ENCODE measurements at places on chromosomes 5 and 9.

- no peak for DNase-seq
These were observed 155.1 kb downstream of the NR3C1 start for GRCh38 chr5:143248391-143248790.

- no peak for DNase-seq
These were observed 14.2 kb upstream of the CCDC180 start for GRCh38 chr9:97293207-97293721.

DNA sequence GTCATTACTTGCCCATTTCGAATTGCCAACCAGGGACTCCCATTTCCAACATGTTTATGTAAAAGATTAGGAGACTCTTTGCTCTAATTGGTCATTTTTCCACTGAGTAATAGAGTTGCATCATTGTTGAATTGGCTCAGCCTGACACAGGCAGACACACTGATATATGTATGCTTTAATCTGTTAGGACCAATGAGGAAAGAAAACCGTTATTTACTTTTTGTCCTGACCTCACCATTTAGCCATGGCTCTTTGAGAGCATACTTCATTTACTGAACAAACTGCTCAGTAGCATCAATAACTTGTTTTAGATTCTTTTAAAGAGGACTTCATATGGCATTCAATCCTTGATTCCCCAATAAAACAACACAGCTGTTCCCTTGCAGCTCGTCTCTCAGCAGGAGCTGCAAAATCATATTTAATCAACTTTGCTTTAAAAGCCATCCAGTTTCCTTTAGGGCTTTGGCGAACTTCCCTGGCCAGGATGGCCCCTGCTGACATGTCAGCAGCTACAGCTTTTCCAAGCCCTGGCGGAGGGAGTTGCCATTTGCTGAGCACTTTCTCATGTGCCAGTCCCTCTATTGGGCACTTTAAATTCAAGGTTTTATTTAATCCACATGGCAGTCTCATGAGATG lies 251.5 kb upstream of the TNC start:
- DNase-seq, result no peak

DNA sequence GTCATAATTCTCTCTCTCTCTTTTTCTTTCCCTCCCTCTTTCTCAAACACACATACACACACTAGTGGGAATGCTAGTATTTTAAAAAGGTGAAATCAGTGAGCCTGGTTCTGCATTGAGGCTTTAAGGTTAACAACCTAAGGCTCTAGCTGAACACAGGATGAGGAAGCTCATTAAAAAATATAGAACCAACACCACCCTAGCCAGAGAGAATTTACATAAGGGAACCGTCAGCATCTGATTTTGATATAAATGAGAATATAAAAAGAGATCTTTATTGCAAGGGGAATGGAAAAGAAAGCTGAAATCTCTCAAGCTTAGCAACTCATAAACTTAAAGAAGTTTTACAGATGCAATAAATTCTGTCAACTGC lies 100.5 kb downstream of the MAMDC2 start:
- DNase-seq, result no peak

GRCh38 chr9:90054810-90055209 lies 450.0 kb downstream of the GADD45G start:
- DNase-seq, result no peak

GRCh38 chr5:158753354-158753753 lies 346.4 kb downstream of the EBF1 start:
- no peak for DNase-seq

DNA sequence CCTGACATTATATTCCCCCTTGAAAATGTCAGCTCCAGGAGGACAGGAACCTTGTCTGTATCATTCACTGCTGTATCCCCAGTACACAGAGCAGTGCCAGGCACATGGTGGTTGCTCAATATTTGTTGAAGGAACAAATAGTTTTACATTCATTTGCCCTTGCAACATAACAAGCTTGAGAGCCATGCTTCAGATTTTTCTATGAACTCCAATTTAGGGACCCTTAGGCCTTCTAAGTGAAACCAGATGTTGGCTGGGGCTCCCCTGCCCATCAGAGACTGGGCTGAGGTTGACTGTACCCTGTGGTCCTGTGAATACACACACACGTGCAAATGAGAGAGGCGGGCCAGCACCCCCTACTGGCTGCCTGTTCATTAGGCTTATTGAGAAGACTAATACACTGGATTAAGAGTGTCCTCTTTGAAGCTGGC lies 214.9 kb upstream of the WWC1 start:
- DNase-seq, result no peak

GRCh38 chr5:167708449-167708848 lies 583.0 kb upstream of the WWC1 start:
- DNase-seq, result no peak

DNA sequence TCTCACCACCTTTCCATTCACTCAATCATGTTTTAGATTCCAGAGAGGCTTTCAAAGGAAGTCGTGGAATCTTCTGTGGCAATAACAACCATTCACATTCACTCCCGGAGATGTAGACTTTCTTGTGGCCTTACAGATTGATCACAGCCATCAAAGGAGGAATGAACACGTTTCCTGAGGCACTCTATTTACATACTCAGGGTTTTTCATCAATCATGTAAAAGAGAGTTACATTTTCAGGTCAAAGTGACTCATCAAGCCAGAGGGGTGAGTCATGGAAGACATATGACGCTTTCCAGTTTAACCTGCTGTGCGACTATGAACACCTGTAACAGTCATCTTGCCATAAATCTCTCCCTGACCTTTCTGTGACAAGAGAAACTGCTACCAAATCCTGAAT lies 39.3 kb upstream of the RAD23B start:
- DNase-seq, result no peak

DNA sequence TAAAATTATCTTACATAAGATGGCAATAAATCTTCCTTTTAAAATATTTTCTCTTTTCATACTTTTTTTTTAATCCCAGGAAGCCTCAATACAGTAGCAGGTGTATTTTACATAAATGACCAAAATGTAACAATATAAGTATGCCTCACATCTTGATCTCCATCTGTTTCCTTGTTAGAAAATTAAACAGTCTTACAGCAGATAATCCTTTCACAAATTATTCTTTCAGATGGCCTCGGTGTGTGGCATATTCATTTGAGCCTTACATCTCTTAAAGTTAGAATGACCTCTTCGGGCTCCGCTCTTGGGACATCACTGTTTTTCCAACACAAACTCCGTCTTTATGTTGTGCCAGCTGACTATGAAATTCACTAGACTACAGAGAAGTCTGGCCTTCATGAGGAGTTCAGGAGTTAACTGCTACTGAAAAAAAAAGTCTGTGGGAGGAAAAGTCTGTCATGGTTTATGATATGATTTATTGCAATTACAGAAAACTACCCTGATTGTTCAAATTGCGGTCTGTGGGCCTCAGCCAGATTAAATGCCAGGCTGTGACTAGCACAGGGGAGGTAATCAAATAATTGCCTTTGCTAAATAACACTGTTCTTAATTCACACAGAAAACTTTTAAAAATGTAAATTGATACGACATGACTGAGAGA lies 292.9 kb upstream of the PUM3 start:
- no peak for DNase-seq

DNA sequence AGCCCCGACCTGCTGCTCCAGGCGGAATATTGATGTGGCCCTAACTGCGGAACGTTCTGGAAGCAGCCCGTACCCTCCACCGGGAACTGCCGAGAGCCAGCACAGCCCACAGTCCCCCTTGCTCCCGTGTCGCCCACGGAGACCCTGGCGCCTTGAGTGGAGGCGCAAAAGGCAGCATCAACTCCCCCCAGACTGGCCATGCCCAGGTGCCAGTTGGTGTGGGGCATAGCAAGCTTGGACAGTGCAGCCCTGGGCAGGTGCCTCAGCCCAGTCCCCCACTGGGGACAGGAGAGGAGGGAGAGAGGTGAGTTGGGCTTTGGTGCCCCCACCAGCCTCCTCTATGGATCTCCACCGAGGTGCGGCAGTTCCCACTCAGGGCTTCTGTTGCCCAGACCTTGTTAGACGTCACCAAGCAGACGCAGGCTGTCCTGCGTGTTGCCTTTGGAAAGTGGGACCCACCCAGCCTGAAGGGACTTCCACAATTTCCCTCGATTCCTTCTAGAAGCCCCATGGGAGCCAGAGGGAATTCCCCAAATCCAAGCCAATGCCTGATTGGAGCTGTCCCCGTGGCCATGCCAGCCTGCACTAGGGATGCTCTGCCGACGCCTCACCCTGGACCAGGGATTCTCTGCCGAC lies 19.8 kb upstream of the NRARP start:
- no peak for DNase-seq

GRCh38 chr5:6674421-6674820 lies 38.8 kb upstream of the TENT4A start:
- no peak for DNase-seq

GRCh38 chr5:172102913-172103626 lies 85.0 kb downstream of the STK10 start:
- peak; percentile 27 for DNase-seq

DNA sequence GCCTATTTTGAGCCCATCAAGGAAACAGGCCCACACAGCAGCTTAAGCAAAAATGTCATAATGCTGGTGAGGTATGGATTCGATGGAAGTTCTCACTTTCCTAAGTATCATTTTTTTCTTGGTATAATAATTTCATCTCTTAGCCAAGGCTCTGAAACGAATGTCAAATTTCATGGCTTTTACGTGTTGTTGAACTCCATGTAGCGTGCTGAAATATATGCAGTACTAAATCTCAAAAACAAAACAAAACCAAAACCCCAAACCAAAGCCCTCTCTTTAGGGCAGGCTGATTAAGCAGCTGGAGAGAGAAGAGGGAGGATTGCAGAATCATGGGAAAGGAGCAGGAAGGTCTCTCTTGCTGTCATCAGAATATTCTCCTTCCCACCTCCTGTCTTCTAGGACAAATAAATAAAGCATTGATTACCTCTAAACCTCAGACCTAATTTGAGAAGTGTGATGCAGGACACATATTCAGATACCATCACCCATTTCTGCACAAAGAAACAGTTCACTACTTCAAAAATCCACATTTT lies 58.3 kb downstream of the TMEM174 start:
- no peak for DNase-seq

- no peak for DNase-seq
These were observed 49.5 kb upstream of the TGFBR1 start for GRCh38 chr9:99055384-99055783.

- no peak for DNase-seq
These were observed 4.5 kb downstream of the UBE2D2 start for GRCh38 chr5:139565411-139566305.

GRCh38 chr9:123682746-123683145 lies 247.2 kb downstream of the DENND1A start:
- DNase-seq, result no peak

DNA sequence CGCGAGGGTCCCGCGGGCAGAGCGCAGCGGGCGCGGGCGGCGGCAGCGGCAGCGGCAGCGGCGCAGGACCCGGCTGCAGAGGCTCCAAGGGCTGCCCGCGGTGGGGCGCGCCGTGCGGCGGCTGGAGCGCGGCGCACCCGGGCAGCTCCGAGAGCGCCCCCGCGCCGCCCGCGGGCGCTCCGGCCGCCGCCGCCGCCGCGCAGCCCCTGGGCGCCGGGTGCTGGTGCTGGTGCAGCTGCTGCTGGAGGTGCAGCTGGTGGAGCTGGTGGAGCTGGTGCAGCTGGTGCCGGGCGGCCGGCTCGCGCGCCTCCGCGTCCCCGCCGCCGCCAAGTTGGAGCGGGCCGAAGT lies 644 bp downstream of the IER5L start:
- no peak for DNase-seq

DNA sequence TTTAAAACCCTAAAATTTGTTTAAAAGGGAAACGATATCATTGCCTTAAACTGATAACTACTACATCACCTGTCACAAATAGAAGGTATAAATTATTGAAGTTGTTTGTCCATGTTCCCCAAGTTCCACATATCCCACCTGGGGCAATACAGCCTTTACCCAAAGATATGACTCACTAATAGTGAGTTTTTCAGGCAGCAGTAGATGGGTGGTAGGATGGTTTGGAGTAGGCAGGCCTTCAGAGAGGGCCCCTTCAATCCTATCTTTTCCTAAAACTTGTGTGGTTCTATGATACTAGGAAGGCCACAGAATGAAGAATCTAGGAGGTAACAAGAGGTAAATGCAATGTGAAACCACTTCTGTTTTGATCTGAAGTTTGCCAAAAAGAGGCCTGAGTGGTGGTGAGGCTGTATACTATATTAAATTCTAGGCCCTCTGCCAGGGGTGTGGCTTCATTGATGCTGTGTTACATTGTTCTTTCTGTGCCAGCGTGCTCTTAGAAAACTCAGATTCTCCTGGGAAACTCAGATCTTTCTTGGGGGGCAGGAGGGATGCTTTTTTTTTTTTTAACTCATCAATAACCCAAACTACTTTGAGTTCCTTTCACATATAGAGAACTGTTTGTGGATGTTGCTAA lies 7.2 kb downstream of the CYSTM1 start:
- DNase-seq, result no peak
